ENCODE measurements at places on chromosomes 1 and 21.

DNA sequence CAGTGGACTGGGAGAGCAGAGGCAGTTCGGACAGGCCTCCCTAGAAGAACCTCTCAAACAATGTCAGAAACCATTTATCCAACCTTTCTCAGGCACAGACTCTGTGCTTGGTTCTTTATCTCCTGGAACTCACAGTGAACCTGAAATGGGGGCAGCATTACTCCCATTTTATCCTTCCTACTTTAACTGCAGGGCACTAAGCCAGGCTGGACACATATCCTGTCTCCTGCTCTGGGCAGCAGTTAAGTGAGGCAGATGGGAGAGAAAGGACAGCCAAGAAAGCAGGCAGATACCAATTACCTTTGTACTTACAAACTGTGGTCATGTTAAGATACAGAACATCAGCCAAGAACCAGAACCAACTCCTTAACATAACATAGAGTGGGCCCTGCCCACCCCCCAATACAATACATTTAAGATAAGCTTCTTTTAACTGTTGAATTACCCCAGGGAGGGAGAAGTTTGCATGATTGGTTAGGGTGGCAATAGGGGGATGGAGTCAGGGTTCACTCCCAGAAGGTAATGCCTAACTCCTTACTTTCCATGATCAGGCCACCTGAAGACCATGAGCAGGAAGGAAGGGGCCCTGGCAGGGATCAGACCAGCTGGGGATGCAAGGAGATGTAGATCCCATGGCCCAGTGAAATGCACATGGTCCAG lies 10.9 kb downstream of the KDF1 start:
- DNase-seq, result no peak
- H3K36me3 ChIP-seq, result peaks cover 43% of the 10 kb centered on the region
- H3K27ac ChIP-seq, result no peak overlapping the region
- H3K4me1 ChIP-seq, result no peaks in the 10 kb centered on the region
- H3K27me3 ChIP-seq, result no peaks in the 10 kb centered on the region

DNA sequence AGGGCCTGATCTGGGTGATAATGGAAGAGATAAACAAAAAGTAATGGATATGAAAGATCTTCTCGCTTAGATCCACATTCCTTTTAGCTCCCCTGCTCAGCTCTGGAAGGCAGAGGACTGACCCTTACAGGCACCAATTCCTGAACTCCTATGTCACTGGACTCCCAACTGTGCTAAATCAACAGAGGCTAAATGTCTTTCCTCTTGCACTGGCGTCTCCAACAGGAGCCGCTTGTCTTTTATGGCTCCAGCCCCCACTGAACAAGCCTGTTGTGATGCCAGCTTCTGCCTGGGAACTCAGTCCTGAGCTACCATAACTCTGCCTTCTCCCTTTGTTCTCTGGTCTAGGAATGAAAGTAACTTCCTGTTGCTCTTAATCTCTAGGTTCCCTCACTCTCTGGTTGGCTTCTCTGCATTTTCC lies 142.1 kb upstream of the COL11A1 start:
- H3K4me3 ChIP-seq, result no peak overlapping the region
- H3K4me1 ChIP-seq, result no peaks in the 10 kb centered on the region
- H3K36me3 ChIP-seq, result no peaks in the 10 kb centered on the region

GRCh38 chr1:39317910-39318633 lies 113.6 kb downstream of the MACF1 start:
- peak overlapping the region; percentile 78 for H3K27ac ChIP-seq
- peaks cover 97% of the 10 kb centered on the region for H3K36me3 ChIP-seq
- no peaks in the 10 kb centered on the region for H3K27me3 ChIP-seq

- H3K27me3 ChIP-seq, result peaks cover 19% of the 10 kb centered on the region
- no peaks in the 10 kb centered on the region for H3K36me3 ChIP-seq
- no peaks in the 10 kb centered on the region for H3K4me1 ChIP-seq
- no peak overlapping the region for H3K27ac ChIP-seq
These were observed 22.9 kb upstream of the FOXE3 start for GRCh38 chr1:47393141-47393540.

DNA sequence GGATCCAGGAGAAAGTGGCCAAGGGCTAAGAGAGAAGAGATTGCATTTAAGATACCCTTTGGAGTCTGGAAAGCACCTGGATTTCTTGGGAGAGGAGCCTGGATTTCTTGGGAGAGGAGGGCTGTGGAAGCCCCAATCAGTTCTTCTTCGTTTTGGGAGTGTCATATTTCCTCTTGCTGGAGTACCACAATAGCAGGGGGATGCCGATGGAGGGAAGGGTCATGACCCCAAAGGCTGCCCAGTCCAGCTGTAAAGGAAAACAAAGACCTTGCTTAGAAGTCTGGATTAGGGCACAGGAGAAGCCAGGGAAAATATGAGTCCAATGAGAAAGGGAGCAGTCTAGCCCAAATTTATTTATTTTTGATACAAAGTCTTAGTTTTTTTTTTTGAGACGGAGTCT lies 11.3 kb downstream of the SSR2 start:
- H3K27ac ChIP-seq, result peak overlapping the region; percentile 53
- peaks cover 70% of the 10 kb centered on the region for H3K36me3 ChIP-seq
- DNase-seq, result no peak
- no peaks in the 10 kb centered on the region for H3K27me3 ChIP-seq

GRCh38 chr1:45629035-45629434 lies 5.2 kb upstream of the CCDC17 start:
- no peak for DNase-seq
- H3K4me3 ChIP-seq, result no peak overlapping the region
- peak overlapping the region; percentile 55 for H3K27ac ChIP-seq

All from activated T-cell treated with anti-CD3 and anti-CD28 coated beads, Interleukin-2, amount 50 U/mL, for 24 hours (primary cell).